DMS79 treated with DMSO at 0.1 percent for 48 hours (cell line): ENCODE measurements at places on chromosomes 12 and 14.

DNA sequence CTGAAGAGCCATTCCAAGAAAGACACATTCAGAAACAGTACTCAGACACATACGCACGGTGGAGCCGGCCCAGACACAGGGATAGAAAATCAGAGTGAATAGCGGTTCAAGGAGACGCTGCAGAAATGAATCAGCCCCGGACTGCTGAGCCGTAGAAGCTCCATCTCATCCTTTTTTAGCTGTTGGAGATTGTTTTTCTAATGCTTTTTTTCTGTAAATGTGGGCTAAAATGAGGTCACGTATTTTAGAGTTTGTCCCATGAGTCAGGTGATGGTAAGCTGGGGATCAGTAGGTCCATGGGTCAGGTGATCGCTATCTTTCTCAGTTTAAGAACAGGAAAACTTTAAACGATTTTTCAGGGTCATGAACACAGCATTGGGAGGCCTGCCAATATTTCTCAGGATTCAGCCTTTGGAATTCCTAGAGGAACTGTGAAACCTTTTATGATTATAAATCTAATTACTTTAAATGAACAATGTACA, 202.4 kb downstream of the ITPR2 start:
- DNase-seq, result no peak

- no peak for DNase-seq
These were observed 37.6 kb downstream of the RTL1 start for GRCh38 chr14:100865682-100866591.

GRCh38 chr14:93959239-93960107, 16.9 kb downstream of the ASB2 start:
- DNase-seq, result no peak

DNA sequence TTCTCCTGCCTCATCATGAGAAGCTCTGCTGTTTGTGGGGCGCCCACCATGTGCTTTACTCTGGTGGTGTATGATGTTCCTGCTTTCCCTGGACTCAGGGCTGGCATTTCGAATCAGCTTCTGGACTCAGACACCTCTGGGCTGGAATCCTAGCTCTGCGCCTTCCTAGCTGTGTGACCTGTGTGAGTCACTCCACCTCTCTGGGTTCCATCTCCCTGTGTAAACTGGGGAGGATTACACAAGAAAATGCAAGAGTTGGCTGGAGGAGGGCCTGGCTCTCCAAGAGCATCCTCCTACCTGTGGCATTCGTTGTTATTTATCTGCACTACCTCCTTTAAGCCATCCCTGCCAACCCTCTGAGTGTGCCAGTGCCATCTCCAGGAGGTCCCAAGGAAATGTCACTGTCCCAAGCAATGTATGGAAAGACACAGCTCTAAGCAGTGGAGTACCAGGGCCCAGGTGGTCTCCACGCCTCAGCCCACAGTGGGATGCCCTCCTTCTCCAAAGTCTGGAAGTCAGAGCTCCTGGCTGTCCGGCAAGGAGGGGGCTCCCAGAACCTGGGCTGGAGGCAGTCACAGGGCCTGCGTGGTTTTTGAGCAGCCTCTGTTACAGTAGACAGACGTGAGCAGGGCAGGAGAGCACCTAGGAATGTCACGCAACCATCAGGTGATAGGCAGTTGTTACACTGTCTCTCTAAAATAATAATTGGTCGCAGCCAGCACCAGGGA, 7.3 kb upstream of the TNFAIP2 start:
- no peak for DNase-seq

GRCh38 chr14:26143057-26143456, 454.8 kb downstream of the NOVA1 start:
- DNase-seq, result no peak

- peak; percentile 75 for DNase-seq
These were observed 1.4 kb upstream of the GLRX5 start for GRCh38 chr14:95533391-95533821.

DNA sequence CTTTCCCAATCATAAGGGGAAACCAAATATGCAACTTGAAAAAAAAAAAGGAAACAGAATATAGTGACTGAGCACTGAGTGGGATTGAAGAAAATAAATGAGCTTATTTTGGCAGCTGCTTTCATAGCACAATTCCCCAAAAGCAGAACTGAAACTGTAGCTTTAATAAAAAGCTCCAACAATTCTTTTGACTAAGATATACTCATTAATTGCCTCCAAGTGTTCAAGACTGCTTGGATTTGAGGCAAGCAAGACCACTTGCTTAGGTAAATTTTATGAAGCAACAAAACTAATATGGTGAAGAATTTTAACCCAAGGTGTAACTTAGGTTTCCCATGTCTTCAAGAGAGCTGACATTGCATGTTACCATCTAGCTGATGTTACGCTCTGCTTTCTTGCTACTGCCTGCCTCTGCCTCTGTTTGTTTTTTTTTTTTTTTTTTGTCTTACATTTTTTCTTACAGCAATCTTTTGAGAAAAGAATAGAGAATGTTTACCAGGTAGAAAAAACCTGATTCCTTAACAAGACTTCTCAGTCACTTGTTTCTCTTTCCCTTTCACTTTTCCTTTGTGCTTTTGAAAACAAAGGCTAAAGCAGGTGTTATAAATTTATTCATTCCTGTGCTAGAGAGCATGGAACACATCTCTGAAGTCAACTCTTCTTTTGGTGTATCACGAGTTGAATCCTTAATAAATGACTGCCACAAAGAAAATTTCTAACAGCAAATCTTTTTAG, 134.4 kb downstream of the BCAT1 start:
- DNase-seq, result no peak

- DNase-seq, result no peak
These were observed 145.7 kb upstream of the LMNTD1 start for GRCh38 chr12:25698772-25699171.

GRCh38 chr14:69941768-69942742, 62.8 kb downstream of the SMOC1 start:
- DNase-seq, result no peak

GRCh38 chr12:946631-947030, 2.9 kb downstream of the RAD52 start:
- no peak for DNase-seq

DNA sequence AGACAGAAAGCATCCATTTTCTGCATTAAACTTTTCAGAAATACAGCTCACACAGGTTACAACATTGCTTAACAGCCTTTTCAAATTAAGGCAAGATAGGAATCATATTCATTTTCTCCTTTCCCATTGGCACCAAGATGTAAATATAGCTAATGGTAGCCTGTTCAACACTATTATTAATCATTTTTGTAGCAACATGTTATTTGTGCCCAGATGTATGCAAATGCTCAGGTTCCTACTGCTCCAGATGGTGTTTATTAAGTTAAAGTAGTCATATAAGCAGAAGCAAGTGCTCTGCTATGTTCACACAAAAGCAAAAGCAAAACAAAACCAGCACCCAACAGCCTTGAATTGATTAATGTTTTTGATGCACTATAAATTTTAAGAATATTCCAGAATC, 1110.6 kb downstream of the SLC6A15 start:
- DNase-seq, result no peak

DNA sequence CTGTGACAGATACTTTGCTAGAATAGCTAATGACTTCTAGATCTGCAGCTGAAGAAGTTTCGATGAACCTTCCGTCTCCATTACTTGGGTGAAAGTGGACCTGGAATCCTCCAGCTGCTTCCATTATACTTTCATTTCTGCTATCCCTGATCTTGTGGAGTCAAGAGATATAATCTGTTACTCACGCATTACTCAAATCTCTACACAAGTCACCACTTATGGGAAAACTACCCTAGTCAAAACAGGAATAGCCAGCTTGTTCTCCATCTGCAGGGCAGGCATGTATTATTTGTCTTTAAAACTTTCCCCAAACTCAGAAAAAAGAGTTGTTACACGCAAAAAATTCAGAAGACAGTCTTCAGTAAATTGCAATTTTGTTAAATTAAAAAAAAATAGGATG, 2.8 kb upstream of the KTN1 start:
- DNase-seq, result no peak

DNA sequence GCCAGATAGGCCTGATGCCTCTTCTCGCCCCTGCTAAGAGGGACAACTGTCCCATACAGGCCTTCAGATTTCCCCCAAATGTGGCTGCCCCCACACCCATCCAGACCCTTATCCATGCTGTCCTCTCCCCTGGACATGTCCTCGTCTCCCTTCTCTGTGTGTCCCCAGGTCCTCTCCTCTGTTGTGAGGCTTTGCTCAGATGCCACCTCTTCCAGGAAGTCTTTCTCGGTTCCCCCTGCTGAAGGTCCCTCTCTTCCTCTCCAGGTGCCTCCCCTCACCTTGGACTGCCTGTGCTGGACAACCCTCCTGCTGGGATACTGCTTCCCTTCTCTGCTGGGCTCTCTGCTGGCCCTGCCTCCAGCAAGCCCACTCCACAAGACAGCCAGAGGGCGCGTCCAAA, 33.7 kb downstream of the BEGAIN start:
- no peak for DNase-seq

DNA sequence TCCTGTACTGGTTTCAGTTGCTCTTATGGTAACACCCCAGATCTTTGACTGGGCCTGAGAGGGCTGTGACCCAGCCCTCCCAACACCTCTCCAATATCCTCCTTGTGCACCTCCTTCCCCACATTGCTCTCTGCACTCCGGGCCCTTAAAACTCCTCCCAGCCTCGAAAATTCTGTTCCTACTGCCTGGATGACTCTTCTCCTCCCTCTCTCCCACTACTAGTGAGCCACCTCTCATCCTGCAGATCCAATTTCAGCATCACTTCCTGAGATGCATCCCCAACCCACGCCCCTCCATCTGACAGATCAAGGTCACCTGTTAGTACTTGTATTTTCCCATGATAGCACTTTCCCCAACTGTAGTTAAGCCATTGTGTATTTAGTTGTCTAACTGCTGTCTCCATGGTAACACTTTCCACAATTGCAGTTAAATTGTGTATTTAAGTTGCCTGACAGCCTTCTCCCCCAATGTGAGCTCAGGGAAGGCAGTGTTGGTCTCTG, 11.5 kb upstream of the NT5DC3 start:
- DNase-seq, result peak; percentile 85

DNA sequence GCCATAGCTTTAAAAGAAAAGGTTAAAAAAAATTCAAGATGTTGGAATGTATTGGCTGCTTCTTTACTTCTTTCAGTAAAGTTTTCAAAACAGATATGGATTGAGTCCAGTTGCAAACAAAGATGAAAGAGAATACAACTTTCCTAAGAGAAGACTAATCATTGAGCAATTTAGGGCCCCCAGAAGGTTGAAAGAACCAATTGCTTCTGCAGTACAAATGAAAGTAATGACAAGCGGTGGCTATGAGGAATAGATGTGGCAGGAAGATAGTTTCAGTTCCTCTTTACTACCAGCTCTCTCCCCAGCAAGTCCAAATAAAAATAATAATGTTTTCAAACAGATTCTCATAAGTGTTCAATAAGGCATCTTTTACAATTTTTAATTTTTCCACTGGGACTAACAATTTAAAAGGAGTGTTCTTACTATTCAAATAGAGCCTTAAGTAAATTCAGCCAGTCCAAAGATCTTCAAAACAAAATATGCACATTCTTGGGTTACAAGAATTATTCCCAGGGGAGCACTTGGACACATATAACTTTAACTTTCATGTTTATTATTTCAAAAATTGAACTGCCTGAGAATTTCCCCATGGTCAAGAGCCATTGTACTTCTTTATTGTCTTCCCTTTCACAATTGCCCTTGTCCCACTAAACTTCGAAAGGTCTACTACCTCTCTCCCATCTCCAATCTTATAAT, 62.3 kb upstream of the PPP1R12A start:
- no peak for DNase-seq

- peak; percentile 53 for DNase-seq
These were observed 1.7 kb downstream of the SINHCAF start for GRCh38 chr12:31324116-31324844.

DNA sequence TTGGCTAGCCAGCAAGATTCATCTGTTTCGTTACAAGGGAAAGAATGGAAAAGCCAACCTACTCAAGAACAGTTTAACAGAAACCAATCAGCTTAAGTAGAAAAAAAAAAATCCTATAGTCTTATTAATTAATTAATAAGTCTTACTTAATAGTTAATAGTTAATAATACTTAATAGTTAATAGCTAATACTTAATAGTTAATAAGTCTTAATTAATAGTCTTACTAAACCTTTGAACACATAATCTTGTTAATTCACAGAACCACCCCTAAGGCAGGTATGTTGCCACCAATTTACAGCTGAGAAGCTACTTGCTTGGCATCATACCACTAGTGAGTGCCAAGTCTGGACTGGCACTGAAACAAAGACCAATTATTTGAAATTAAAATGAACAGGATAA, 19.9 kb downstream of the MFAP5 start:
- DNase-seq, result no peak
